Articular chondrocyte of knee joint (primary cell): ENCODE measurements at places on chromosomes 7 and 10. TPM values are rescaled to one million over a fixed set of nuclear protein-coding genes. Genes with fewer than 3 reads are reported as not detected.

Gene CHST3
- 33.7 and 36.1 TPM in 2 replicates for total RNA-seq

Gene VSTM4
- 17.8 and 20.1 TPM in 2 replicates for total RNA-seq

Gene INMT
- 0.13 and 0.65 TPM in 2 replicates for total RNA-seq

Gene C1QL3
- total RNA-seq = not detected in 2 replicates

Gene SFXN2
- 2.7 and 5.4 TPM in 2 replicates for total RNA-seq

Gene TRPV5
- total RNA-seq = not detected in 2 replicates

Gene C10orf120
- total RNA-seq = not detected in 2 replicates

Gene SLC25A40
- 13.9 and 15.4 TPM in 2 replicates for total RNA-seq
